M059J (cell line): ENCODE measurements at places on chromosomes 3 and 15.

DNA sequence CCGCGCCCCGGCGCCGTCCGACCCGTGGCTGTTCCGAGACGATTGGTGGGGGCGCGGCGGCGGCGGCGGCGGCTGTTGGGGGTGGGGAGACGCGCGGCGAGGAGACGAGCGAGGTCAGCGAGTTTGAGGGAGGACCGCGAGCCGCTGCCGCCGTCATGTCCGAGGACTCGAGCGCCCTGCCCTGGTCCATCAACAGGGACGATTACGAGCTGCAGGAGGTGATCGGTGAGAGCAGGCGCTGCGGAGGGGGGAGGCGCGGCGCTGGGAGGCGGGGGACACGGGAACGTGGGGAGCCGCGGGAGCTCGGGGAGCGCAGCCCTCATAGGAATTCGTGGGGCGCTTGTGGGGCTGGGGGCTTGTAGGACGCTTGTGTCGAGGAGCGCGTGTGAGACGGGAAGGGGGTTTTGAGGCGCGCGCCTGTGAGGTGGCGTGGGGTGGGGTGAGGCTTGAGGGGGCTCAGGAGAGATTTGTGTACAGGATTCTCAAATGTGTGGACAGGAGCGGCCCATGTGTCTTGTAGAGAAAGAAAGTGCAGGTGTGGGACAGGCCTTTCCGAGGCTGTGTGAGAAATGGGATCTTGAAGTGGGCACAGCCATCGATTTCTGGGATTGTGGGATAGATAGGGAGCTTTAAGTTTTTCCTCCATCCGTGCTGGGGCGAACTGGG is 518 bp downstream of the OXSR1 start:
- peak; percentile 48 for DNase-seq

DNA sequence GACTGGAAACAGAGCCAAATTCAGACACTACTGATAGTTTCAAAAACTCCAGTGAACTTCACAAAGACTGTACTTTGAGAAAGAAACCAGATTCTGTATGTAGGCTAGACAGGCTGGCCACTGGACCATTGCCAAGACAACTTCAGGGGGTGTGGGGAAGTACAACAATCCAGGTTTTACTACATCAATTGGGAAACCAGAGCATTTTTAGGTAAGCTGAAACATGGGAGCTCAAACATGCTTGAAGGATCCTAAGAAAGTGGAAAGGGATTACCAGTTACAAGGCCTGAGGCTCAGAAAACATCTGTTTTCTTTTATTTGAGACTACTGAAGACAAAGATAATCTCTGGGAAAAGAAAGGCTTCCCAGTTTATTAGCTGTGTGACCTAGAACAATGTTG is 26.9 kb upstream of the ZNF280D start:
- DNase-seq, result peak; percentile 47

- DNase-seq, result peak; percentile 63
Observed at GRCh38 chr3:14319654-14320182, 82.7 kb upstream of the SLC6A6 start.

GRCh38 chr3:160546727-160547126 is 18.6 kb downstream of the KPNA4 start:
- no peak for DNase-seq

DNA sequence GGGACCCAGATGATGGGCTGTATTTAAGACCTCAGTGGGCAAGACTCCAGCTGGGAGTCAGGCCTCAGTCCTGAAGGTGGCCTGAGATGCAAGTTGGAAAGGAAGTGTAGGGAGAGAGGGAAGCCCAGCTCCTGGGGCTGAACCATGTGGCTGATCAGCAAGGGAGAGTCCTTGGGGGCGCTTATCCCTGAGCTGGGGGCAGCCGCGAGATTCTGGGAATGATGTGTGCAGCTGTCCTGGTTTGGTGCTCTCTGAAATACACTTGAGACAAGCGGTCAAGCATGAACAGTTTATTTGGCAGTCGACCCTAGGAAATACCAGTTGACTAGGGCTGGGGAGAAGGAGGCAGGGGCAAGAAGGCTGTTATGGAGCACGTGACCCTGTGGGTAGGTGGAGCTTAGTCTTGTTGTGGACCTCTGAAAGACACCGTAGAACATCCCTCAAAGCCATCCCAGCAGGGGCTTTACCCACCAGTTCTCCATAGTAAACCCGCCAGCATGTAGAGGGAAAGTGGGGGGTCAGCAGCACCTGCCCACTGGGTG is 41.8 kb upstream of the SLC6A11 start:
- no peak for DNase-seq

DNA sequence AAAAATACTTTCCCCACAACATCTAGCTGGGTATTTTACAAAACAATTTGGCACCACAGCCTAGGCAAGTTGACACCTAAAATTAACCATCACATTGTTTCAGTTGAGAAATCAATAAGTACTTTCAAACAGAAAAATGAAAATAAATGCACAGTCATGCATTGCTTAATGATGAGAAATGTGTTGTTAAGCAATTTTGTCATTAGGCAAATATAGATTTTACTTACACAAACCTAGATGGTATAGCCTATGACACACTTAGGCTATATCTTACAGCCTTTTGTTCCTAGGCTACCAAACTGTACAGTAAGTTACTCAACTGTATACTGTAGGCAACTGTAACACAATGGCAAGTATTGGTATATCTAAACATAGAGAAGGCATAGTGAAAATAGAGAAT is 608.6 kb upstream of the BCHE start:
- no peak for DNase-seq

DNA sequence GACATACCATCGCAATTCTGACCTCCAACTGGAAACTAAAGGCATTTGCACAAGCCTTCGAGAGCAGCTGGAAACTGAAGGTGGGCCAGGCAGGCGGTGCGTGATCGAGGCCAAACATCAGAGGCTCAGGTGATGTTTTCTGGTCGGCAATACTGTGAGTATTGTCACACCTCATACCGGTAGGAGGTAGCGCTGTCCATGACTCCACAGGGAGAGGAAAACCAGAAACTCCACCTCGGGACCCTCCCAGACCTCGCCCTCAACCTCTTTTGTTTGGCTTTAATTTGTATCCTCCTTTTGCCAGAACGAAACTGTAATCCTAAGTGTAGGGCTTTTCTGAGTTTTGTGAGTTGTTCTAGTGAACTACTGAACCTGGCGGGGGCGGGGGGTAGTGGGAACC is 43.6 kb downstream of the LDHAL6B start:
- no peak for DNase-seq

- DNase-seq, result no peak
Observed at GRCh38 chr3:4052706-4053105, 250.5 kb upstream of the SETMAR start.

DNA sequence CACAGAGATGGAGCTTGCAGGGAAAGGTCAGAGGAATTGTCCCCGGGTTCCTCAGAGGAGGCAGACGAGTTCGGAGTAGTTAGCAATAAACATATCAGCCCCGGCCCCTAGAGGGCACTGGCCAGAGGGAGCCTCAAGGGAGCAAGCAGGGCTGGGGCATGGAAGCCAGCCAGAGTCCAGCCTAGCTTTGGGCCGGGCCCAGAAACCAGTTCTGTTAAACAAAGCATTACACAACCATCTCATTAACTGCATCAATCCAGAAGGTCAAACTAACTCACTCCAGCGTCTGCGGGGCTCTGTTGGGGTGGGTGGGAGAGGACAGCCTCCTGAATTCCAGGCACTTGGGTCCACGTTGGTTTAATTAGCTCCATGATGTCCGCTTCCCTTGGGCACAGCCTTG is 41.0 kb upstream of the IREB2 start:
- no peak for DNase-seq

DNA sequence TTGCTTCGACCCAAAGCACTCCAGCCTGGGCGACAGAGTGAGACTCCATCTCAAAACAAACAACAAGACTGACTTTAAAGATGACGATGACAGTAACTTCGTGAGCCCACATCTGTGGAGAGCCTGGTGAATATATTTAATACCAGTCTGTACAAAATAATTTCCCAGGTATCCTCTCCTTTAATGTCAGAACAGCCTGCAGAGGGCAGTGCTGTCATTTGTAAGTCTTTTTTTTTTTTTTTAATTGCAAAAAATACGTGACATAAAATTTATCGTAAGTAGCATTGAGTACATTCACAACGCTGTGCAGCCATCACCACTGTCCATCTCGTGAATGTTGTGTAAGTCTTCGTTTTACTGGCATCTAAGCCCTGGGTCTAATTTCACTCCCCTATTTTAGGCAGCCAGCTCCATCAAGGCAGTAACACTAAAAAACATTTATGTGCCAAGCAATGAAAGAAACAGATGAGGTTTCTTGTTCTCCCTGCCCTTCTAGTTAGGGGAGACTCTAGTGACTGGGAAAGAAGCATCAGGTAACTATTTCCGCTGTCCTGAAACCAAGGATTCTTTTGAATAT is 1.4 kb downstream of the HTD2 start:
- DNase-seq, result peak; percentile 45

GRCh38 chr15:22851513-22851912 is 13.0 kb downstream of the NIPA2 start:
- DNase-seq, result no peak

- peak; percentile 57 for DNase-seq
Observed at GRCh38 chr3:147393261-147393942, 12.9 kb downstream of the ZIC4 start.

GRCh38 chr15:77907824-77908751 is 169.4 kb downstream of the TBC1D2B start:
- peak; percentile 81 for DNase-seq

DNA sequence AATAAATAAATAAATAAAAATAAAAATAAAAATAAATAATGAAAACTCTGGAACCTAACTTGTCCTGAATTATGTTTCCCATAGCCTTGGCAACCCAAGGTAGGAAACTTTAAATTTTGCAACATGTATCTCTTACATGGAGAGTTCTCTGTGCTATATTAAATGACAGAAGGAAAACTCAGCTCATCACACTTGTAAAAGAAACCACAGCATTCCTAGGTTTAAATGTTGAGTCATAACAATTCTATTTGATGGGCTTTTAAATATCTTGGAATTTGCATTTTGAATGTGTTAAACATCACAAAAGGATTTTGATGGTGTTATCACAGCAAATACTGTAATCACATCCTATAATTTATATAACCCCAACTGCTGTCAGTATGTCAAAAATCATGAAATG is 144.2 kb downstream of the LRTM1 start:
- DNase-seq, result peak; percentile 81
